Stimulated activated CD8-positive, alpha-beta memory T cell treated with anti-CD3 and anti-CD28 coated beads, Interleukin-7, amount 100 ng/mL, for 24 hours (primary cell): ENCODE measurements at places on chromosomes 1 and 21.

DNA sequence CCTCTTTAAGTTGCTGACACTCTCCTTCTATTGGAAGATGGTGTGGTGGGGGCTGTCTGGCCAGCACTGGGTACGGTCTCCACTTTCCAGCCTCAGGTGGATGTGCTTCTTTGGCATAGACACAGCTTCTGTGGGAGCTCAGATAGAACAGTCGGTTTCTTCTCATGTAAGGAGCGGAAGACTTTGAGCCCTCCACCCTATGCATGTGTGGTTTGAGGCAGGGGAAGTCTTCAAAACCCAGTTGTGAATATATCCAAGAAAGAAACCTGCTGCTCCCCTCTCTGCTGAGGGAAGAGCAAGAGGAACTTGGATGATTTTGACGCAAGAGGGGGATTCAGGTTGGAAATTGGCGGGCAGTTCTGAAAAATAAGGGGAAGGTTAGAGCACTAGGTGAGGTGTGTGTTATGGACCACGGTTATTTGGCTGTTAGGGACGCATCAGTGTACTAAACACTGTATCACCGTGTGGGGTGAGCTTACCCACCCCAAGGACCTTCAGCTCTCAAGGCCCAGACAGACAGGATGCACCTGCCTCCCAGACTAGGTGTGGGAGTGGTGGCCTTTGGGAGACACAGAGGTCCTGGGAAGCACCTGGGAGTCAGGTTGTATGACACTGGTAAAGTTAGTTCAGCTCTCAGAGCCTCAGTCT, 36.2 kb downstream of the IL6R start:
- DNase-seq: no peak

DNA sequence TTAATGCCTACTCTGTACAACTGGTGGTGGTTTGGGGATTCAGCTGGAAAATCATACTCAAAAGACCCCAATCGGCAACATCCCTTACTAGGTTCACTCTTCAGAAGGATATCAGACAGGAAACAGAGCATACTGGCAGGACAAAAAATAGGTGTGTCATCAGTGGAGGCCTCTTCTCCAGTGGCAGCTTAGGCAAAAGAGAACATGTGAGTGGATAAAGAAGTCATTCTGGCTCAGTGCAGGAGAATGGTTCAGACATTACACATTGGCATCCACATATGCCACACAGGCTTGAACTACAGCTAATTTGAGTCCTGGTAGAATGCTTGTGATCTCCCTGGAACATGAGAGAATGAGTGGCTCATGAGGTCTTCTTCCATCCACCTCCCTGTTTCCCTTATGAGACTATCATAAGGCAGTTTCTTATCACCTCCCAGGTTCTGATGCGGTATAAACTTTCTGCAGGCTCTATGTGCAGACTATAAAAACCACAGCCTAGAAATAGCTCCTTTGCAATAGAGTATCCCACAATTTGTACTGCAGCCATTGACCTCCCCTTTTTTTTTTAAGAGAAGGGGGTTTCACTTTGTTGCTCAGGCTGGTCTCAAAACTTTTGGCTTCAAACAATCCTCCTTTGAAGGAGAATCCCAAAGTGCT, 24.7 kb downstream of the VAMP4 start:
- no peak for DNase-seq

GRCh38 chr21:38220270-38220737, 36.5 kb upstream of the KCNJ15 start:
- DNase-seq: no peak

- no peak for DNase-seq
Measured at GRCh38 chr1:29671446-29672356, 435.4 kb downstream of the PTPRU start.

GRCh38 chr1:192869308-192869940, 60.6 kb downstream of the RGS2 start:
- DNase-seq: no peak

- DNase-seq: no peak
Measured at GRCh38 chr1:30270461-30270860, 452.9 kb downstream of the MATN1 start.

DNA sequence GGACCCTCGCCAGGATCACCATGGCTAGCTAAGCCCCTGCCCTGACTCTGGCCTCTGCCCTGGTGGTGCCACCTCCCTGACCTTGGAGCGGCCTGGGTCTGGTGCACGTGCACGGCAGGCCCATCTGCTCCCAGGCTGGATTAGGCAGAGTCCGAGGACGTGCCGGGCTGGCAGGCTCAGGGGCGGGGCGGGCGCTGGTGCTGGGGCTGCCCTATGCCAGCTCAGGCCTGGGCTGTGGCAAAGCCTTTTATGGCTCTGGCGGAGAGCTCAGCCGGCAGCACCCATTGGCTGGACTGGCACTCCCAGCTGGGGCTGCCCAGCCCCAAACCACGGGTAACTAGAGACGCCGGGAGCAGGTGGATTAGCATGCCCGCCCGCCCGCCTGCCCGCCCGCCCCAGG, 17.1 kb upstream of the EDN2 start:
- no peak for DNase-seq

DNA sequence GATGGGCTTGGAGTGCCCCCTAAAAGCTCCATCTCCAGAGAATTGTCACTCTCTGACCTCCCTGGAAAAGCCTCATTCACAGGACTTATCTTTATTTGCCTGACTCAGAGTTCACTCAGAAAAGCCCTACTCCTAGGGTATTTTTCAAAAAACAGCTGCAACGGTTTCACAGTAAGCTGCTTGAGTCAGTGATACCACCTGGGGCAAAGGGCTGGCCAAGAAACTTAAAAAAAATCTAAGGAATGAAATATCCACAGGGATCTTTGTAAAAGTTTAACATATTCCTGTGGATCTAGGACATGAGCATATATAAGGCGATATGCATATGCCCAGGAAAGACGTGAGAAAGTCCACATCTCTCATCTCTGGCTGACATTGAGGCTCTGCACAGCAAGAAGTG, 33.8 kb upstream of the TSPAN2 start:
- DNase-seq: no peak

GRCh38 chr1:64842224-64842623, 97.3 kb downstream of the RAVER2 start:
- no peak for DNase-seq

- DNase-seq: peak; percentile 85
Measured at GRCh38 chr1:23168445-23169194, at the start of gene LUZP1. LUZP1 (minus strand) TSS chr1:23168856.

DNA sequence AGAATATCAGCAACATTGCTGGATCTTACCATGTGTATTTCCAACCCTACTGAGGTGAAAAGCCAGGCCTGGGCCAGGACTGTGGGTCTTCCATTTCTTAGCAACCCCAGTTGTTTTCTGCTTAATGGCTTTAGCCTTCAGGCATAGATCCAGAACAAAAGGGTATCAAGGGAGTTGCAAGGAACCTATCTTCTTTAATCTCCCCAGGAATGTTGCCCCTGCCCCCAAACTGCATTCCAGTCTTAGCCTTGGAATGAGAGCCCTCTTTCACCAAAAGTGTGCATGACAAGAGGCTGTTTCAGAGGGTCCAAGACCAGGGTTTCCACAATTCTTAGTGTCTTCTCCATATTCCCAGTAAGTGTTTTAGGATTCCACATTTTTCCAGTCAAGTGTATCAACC, 87.9 kb upstream of the SOX13 start:
- no peak for DNase-seq

DNA sequence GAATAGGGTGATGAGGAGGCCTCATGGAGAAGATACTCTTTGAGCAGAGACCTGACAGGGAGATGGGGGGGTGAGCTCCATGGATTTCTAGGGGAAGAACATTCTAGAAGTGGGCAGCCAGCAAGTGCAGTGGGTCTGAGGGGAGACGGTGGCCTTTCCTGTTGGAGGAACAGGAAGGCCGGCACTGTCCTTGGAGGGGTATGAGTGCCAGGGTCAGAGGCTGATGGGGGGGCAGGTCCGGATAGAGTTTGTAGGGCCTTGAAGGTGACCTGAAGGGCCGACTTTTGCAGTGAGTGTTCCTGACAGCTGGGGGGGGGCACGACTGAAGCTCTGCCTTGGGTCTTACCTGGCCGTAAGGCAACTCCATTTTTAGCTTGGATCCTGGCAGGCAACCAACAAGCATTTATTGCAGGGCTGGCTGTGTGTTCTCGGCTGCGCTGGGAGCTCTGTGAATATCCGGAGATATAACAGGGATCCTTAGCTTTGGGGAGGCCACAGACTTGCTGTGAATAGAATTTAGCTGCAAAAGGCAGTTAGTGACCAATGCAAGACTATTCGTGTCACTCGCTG, 130.6 kb downstream of the MRPS6 start:
- DNase-seq: no peak

DNA sequence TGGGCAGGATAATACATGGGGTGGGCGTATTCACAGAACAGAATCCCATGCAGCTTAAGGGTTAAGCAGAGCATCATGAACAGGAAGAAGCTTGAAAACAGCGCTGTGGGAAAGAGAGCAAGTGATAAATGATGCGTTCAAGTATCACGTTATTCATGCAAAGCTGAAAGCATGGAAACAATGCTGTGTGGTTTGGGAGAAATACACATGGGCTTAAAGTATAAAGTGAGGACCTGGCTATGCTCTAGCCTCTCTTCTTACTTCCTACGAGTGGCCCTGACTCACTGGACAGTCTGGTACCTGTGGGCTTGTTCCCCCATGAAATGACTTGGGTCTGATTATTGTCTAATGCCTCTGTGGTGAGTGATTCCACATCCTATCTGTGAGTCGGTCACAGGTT, 25.7 kb downstream of the TMPRSS2 start:
- DNase-seq: no peak

DNA sequence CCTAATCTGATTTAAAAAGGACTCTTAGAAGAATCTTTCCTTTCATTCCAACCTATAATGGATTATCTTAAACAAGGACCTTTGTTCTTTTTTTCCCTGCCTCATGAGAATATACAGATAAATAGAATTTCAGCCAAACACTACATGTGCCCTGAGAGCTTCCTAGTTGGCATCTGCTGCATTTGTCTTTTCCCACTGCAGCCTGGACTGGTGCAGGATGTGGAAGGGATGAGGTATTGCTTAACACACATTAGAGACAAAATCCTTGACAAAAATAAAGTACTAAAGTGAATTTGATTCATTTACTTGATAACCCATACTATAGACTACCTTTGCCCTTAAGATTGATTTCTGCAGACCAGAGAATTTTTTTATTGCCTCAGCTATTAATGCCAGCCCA, 59.5 kb downstream of the PALMD start:
- DNase-seq: no peak

- no peak for DNase-seq
Measured at GRCh38 chr1:160371756-160372155, 4.9 kb downstream of the NHLH1 start.

DNA sequence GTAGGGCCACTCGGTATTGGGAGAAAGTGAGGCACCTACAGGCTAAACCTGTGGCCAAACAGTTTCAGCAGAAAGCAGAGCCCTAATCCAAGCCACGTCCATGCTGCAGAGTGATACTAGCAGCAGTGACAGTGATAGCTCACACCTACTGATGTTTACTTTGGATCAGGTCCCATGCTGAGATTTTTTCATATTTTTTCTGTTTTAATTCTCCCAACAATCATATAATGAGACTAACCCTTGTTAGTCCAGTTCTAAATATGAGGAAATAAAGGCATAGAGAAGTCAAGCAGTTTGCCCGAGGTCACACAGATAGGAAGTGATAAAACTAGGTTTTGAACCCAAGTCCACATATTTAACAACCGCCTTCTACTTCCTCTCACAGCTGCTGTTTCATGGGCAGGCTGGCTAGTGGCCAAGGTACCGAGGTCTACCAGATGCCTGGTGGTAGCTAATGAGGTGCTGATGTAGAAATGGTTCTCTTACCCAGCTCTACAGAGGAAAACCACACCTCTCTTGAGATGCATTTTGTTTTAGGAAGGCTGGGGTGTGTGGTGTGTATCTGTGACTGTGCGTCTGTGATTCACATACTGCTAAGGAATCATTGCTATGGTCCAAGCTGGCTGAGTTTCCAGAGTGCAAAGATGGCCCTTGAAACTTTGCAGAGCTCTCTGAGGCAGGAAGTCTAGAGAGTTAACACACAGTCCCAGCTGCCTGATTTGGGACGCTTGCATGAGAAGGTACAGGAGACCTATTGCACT, 80.3 kb upstream of the ARTN start:
- no peak for DNase-seq

DNA sequence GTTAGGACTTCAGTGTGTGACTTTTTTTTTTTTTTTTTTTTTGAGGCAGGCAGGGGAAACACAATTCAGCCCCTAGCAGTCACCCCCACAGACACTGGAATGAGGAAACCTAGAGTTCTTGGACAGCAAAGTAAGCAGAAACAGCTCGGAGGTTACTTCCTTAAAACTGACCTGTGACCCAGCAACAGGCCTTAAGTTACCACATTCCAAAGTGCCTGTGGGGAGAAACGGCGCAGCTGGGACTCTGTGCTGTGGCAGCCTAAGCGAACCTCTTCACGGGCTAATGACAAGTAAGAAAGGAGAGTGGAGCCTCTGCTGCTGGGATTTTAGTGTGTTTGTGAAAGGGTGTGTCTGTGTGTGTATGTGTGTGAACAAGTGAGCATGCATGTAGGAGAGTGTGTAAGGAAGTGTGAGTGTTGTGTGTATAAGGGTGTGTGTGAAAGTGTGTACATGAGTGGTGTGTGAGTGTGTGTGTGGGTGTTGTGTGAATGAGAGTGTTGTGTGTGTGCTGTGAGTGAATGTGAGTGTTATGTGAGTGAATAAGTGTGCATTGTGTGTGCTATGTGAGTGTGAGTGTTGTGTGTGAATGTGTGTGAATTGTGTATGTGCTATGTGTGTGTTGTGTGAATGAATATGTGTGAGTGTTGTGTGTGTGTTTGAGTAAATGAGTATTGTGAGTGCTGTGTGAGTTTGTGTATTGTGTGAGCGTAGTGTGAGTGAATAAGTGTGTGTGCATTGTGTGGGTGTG, 180.8 kb downstream of the BRINP2 start:
- no peak for DNase-seq

GRCh38 chr1:207851696-207852095, 59.2 kb downstream of the CD34 start:
- no peak for DNase-seq
